ENCODE measurements at places on chromosomes 4 and X. TPM values are rescaled to one million over a fixed set of nuclear protein-coding genes. Genes with fewer than 3 reads are reported as not detected.

The RGN gene
- 5.8 TPM for total RNA-seq

The MGAT4D gene
- not detected for total RNA-seq

The SLC25A6 gene
- total RNA-seq: 162 TPM

The HMX1 gene
- not detected for total RNA-seq

The HOPX gene
- 60.1 TPM for total RNA-seq

The AREG gene
- 2.7 TPM for total RNA-seq

The SLC26A1 gene
- 0.31 TPM for total RNA-seq

The ABCG2 gene
- total RNA-seq: 6.9 TPM

The POU3F4 gene
- not detected for total RNA-seq

The SUPT20HL1 gene
- not detected for total RNA-seq

The RBM46 gene
- not detected for total RNA-seq

The UGT2B10 gene
- total RNA-seq: not detected

The SEC24D gene
- total RNA-seq: 65.9 TPM

The MCF2 gene
- not detected for total RNA-seq

The FAM114A1 gene
- 129 TPM for total RNA-seq

The CT83 gene
- total RNA-seq: not detected

The GABRQ gene
- total RNA-seq: 1.0 TPM

The NHSL2 gene
- total RNA-seq: 10.2 TPM

The GLUD2 gene
- total RNA-seq: 2.8 TPM

The EXOC1L gene
- total RNA-seq: not detected
